Kidney epithelial cell (primary cell): ENCODE measurements at places on chromosomes 3 and 15.

DNA sequence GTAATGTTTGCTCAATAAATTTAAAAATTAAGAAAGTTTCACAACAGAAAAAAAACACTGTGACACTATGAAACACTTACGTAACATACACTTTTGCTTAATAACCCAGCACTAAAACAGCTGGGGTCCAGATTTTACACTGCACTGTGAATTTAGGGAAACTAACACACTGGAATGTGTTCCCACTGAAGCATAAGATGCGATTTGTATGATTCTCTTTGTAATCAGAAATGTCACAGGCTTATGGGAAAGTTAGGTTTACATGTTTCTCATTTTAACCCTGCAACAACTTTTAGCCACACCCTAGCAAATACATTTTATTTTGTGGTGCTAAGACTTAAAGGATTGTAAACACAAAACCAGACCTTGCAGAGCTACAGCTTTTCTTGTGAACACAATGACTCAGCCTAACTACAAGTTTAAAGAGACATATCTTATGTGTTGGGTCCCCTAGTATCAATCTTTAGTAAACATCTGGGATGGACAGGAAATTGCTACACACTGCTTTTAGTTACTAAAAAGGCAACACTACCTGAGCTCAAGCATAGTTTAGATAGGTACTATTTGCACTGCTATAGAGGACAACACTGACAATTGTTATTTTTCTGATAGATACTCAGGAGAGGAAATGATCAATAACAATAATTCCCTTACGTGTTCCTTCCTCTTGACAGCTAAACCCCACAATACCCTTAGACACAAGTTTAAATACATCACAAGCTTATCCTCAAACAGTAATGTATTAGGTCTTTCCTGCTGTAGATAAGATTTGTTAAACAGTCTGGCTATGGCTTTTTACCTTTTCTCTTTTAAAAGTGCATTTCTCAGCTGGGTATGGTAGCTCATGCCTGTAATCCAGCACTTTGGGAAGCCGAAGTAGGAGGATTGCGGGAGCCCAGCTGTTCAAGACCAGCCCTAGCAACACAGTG lies 3.8 kb downstream of the PLD1 start:
- no peak for DNase-seq

DNA sequence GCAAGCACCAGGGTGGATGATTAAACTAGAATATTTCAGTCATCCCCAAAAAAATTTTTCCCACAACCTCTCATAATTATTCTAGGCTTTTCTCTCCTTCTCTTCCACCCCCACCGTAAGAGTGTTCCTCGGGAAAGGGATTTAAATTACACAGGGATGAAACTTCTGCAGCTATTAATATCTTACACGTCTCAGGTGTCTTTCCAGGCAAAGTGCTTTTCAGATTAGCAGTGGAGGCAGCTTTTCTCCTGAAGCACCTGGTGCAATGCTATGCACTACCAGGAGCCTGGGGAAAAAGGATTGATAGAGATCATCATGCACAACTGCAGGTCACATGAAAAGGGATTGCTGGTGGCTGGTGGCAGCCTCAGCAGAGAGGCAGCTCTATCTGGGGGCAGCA lies 250.4 kb downstream of the NTRK3 start:
- no peak for DNase-seq

DNA sequence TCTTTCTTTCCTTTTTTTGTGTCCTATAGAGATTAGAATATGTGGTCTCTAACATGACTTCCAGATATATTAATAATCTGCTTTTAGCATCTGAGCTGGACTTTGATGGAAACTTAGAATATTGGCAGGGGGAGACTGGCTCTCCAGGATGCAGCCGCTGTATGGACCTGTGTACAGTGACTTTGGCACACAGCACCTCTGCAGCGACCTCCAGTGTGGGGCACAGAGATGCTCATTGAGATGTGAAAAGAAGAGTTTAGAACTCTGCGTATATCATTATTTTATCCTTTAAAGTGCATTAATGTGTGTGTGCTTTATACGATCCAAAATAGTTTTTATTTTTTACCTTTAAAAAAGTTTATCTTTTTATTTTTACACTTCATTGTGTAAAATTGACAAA lies 18.3 kb downstream of the CFAP161 start:
- DNase-seq = no peak

DNA sequence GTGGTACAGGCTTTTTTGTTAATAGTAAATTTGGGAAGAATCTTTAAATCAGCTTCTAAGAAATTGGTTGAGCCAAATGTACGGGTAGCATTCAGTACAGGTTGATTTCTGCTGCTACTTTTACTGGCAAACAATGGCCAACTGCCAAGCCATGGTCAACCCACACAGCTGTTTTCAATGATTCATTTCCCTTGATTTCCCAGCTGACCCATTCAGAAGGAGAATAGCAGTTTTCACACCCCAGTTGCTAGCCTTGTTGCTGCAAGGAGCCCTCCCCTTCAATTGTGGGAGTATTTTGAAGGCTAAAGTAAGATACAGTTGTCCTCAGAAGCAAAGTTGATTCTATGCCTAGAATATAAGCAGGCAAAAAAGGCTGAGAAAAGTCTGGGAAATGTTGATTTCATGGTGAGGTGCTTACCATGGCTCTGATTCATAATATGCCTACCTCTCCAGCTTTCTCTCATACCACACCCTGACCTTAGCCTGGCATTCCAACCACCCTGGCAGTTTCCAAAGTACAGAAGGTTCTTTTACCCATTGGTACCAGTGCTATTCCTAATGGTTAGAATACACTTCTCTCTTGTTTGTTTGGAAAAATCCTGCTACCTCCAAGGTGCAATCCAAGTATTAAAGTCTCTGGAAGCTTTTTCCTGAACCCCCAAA lies 320.3 kb upstream of the TGFBR2 start:
- DNase-seq = peak; percentile 92

- DNase-seq = no peak
Observed at GRCh38 chr3:167241048-167241845, 138.8 kb downstream of the ZBBX start.

- no peak for DNase-seq
Observed at GRCh38 chr3:124381575-124382333, 348.5 kb upstream of the UMPS start.

DNA sequence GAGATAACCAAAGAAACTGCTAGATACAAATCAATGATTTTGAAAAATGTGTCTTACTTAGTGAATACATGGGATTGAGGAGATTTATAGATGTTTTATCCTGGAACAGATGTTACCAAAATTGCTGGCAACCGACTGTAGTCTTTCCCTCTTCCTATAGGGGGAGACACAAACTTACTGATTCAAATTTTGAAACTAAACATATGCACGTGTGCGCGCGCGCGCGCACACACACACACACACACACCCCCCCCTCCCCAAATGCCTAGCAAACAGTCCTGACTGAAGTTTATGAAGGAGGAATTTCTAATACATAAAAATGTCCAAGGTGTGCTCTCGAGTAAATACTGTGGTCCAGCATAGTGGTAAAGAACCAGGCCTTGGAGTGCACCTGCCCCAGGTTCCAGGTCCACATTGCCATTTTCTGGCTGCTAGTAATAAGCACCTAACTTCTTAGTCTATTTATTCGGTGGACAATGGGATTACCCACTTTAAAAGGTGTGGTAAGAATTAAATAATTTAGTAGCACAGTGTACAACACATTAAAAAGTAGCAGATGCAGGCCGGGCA lies 18.5 kb upstream of the C3orf62 start:
- DNase-seq = no peak

- no peak for DNase-seq
Observed at GRCh38 chr3:137460944-137461343, 303.2 kb upstream of the SOX14 start.

DNA sequence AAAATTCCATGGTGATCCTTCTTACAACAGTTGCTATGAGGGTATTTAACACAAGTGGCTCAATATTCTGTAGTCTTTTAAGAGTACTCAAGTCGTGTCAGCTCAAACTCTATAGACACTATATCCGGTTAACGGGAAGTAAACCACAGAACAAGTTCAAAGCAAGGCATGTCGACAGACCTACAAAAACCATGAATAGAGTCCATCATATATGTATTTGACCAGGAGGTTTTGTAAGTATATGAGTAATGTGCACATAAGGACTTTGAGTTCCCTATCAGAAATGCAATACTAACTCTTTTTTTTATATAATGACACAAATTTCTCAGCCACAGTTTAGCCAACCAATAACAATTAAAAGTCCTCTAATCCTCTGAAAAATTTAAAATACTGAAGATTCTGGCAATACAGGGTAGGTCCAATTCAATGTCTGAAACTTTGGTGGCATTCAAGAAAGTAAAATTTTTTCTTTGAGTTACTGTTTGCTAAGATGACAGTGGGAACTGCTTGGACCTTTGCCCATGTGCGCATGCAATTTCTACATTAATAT lies 93.7 kb downstream of the NEK10 start:
- no peak for DNase-seq

- DNase-seq = no peak
Observed at GRCh38 chr3:62604751-62605351, 231.5 kb upstream of the FEZF2 start.

DNA sequence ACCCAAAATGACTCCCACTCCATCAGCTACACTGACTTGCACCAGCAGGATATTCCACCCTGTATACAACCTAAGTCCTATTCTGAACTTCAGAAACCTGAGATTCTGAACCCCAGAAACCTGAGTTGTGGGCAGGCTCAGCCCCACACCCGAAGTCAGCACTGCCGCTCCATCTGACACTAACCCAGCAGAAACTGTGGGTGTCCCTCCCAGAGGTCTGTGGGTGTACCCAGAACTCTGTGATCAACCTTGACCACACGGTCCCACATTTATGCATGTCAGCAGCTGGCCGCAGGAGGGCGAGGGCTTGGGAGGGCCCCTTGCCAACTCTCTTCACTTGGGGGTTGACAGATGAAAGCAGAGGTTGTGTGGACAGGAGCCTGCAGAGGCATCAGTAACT lies 9.3 kb downstream of the OXTR start:
- DNase-seq = no peak

DNA sequence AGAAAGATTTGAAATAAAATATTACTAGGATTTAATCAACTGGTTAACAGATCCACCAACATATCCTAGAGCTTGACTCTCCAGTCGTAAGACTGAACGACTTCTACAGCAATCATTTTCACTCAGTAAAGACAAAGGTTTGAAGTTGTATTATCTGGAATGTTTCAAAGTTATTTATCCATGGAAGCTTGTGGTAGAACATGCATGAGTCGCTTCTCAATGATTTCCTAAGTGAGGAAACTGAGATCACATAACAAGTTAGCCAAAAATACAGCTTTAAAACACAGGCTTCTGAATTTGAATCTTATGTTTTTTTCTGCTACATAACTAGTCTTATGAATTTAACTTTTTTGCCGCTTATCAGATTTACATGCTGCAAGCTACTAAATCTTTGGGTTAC lies 241.8 kb downstream of the FOXP1 start:
- DNase-seq = peak; percentile 80

DNA sequence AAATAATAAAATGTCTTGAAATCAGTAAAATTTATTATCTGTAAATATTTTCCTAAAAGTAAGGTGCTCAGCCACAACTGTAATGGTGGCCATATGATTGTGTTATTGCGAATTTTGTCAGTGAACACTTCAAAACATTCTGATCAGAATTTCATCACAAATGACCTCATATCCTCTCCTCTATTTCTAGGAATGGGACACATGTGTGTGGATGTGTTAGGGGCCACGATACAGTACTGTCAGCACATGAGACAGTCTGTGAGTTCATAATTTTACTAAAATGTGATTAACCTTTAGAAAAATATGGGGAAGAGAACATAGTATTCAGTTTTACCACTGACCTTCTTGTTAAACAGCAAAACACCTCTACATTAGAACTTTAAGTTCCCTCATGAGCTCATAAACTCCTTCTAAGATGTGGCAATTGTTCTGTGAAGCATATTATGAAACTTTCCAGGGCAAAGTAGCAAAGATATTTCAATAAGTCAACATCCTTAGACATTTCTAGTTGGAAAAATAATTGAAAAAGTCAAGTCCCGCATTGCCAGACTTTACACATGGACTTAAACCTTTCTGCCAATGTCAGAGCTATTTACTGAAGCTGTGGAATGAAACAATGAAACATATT lies 158.2 kb upstream of the ABI3BP start:
- DNase-seq = no peak

GRCh38 chr3:42836150-42837123 lies 27.2 kb downstream of the ACKR2 start:
- no peak for DNase-seq

GRCh38 chr15:52076889-52077781 lies 35.4 kb downstream of the BCL2L10 start:
- peak; percentile 69 for DNase-seq

DNA sequence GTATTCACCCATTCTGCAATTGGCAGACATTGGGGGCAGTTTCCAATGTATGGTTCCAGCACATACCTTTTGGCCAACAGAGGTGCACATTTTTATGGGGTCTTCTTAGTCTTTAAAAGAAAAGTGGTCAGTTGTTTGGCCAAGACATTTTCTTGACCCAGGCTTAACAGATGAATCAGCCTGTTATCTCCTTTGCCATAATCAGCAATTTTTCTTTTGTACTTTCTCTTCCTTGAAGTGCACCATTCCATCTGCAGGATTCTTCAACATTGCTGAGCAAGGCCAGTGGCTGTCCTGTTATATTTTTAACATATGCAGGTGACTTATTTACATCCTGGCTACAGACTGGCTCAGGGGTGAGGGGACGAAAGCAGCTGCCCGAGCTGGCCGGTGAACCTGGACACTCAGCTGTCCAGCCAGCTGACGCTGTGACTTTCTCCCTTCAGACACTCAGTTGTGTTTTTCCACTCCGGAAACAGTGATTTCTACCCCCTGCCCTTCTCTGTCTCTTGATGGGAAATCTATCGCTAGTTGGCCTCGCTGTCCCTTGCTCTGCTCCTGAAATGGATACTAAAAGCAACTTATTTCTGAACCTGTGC lies 96.5 kb upstream of the TNFAIP8L3 start:
- DNase-seq = no peak

DNA sequence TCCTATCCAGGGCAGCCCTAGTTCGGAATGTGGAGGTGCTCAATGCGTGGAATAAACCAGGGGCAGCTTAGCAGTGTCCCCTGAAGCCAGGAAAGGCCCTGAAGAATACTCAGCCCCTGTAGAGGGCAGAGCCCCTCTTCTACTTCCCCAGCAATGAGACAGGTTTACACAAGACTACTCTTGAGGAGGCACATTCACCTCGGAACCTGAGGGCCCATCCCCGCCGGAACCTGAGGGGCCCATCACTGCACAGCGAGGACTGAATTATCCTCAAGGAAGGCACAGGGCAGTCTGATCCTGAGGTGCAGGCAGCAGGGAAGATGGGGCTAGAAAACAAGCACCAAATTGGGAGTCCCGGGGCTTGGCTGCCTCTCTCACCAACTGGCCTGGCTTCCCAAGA lies 22.2 kb downstream of the CCDC13 start:
- DNase-seq = no peak

- DNase-seq = no peak
Observed at GRCh38 chr3:127422663-127423375, 135.0 kb upstream of the PRR20G start.

GRCh38 chr3:100891033-100891432 lies 102.2 kb downstream of the ABI3BP start:
- DNase-seq = no peak
